Activated CD8-positive, alpha-beta T cell treated with anti-CD3 and anti-CD28 coated beads, Interleukin-2, amount 10 ng/mL, durations not matched to agents 7 days and 5 days (primary cell): ENCODE measurements at places on chromosomes 5 and 9. TPM values are rescaled to one million over a fixed set of nuclear protein-coding genes. Genes with fewer than 3 reads are reported as not detected.

The SPATA31A7 gene
- total RNA-seq, result not detected

The CAMSAP1 gene
- 21.5 TPM for total RNA-seq

The SPINK13 gene
- total RNA-seq, result not detected

The MTRR gene
- total RNA-seq, result 49.7 TPM

DNA sequence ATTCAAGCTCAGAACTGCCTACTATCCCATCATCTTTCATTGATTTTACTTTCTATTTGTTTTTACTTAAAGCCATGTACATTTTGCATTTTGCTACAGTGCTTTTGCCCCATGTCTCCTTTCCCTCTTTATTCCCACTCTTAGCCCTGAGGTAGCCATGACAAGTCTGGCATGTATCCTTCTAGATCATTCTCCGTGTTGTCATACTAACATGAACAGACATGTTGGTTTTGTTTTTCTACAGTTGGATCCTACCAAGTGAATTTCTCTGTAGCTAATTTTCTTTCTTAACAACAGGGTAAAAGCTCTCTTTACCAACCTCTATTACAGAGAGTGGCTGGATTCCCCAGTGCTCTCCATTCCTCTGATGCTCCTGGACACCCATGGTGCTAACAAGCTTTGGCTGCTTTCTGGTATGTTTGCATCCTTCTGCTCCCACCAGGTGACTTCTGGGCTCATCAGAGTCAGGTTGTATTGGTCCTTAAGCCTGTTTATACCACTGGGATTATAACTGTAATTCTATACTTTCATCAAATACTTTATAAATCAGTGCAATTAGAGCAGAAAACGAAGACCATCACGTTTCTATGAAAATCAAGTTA lies 38.8 kb upstream of the BOD1 start:
- DNase-seq, result no peak

DNA sequence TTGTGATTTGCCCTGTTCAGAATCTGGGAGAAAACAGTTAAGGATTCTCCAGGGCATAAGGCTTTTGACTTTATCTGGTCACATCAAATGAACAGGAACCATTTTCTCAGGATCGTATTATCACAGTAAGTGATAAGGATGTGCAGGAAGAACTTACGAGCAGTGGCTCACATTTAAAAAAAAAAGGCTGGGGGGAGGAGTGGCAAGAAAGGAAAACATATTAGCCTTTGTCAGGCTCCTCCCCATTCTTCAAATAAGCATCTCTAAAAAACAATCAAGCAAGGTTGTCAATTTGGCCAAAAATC lies 234.3 kb upstream of the TMEM161B start:
- DNase-seq, result no peak

The FAM120A gene
- 139 TPM for total RNA-seq
